Fibroblast of villous mesenchyme (primary cell): ENCODE measurements at places on chromosomes 5 and 9. TPM values are rescaled to one million over a fixed set of nuclear protein-coding genes. Genes with fewer than 3 reads are reported as not detected.

Gene CCDC152
- 0.86 and 0.97 TPM in 2 replicates for total RNA-seq

Gene C9
- under 0.01 TPM in 1 of 2 replicates, not detected in the other for total RNA-seq

Gene ANXA1
- total RNA-seq: 526 and 798 TPM in 2 replicates

Gene DOCK8
- total RNA-seq: 0.32 and 2.6 TPM in 2 replicates

Gene RAD17
- total RNA-seq: 21.3 and 27.2 TPM in 2 replicates

Gene CAVIN4
- total RNA-seq: 0.64 and 1.3 TPM in 2 replicates

Gene AK8
- 0.32 TPM in 1 of 2 replicates, not detected in the other for total RNA-seq

Gene NUP155
- total RNA-seq: 32.2 and 41.9 TPM in 2 replicates

Gene TLX3
- not detected in 2 replicates for total RNA-seq

Gene OCLN
- total RNA-seq: 0.43 and 0.64 TPM in 2 replicates

Gene GRXCR2
- total RNA-seq: not detected in 2 replicates

Gene PALM2AKAP2
- total RNA-seq: 24.5 and 31.5 TPM in 2 replicates

Gene PCDHGA11
- 11.0 and 15.5 TPM in 2 replicates for total RNA-seq

Gene FGD3
- total RNA-seq: under 0.01 TPM in 1 of 2 replicates, not detected in the other

Gene ENTPD2
- not detected in 2 replicates for total RNA-seq

Gene NTMT1
- total RNA-seq: 34.8 and 36.3 TPM in 2 replicates

Gene LCN9
- total RNA-seq: not detected in 2 replicates

Gene FRRS1L
- under 0.01 TPM in 1 of 2 replicates, not detected in the other for total RNA-seq

Gene PCDHA12
- total RNA-seq: under 0.01 TPM in 2 replicates

Gene GARIN3
- not detected in 2 replicates for total RNA-seq

Gene GIN1
- total RNA-seq: 4.2 and 7.8 TPM in 2 replicates

Gene DIPK1B
- under 0.01 and 0.43 TPM in 2 replicates for total RNA-seq

Gene SMIM15
- 38.0 and 39.3 TPM in 2 replicates for total RNA-seq

Gene CEL
- under 0.01 TPM in 2 replicates for total RNA-seq

Gene MCC
- 25.4 and 37.6 TPM in 2 replicates for total RNA-seq

Gene FRMPD1
- total RNA-seq: under 0.01 TPM in 1 of 2 replicates, not detected in the other

Gene EGFLAM
- 3.0 and 5.5 TPM in 2 replicates for total RNA-seq

Gene SPATA31D4
- not detected in 2 replicates for total RNA-seq

Gene ADAMTS16
- total RNA-seq: under 0.01 and 2.6 TPM in 2 replicates

Gene ANKS6
- 6.9 and 16.4 TPM in 2 replicates for total RNA-seq

Gene ADGRD2
- not detected in 2 replicates for total RNA-seq

Gene PTGR1
- 85.4 and 116 TPM in 2 replicates for total RNA-seq

Gene IFNB1
- total RNA-seq: not detected in 2 replicates

Gene NUTM2F
- total RNA-seq: not detected in 2 replicates

Gene C6
- total RNA-seq: not detected in 2 replicates

Gene NUTM2G
- total RNA-seq: not detected in 2 replicates

Gene DMRT3
- total RNA-seq: not detected in 2 replicates

Gene C8G
- 0.86 TPM in 1 of 2 replicates, not detected in the other for total RNA-seq

Gene MEF2C
- total RNA-seq: 8.1 and 16.0 TPM in 2 replicates

Gene CDX1
- under 0.01 and 0.64 TPM in 2 replicates for total RNA-seq

Gene PCDHAC1
- total RNA-seq: under 0.01 TPM in 2 replicates

Gene CYLC2
- not detected in 2 replicates for total RNA-seq

Gene SLC1A3
- 1.3 and 4.8 TPM in 2 replicates for total RNA-seq

Gene SNCAIP
- total RNA-seq: 19.0 and 32.5 TPM in 2 replicates

Gene DCTN4
- 48.3 and 66.1 TPM in 2 replicates for total RNA-seq

Gene FNBP1
- 41.9 and 45.1 TPM in 2 replicates for total RNA-seq

Gene LIFR
- total RNA-seq: 30.3 and 40.2 TPM in 2 replicates

Gene CTXN3
- not detected in 2 replicates for total RNA-seq

Gene RLN2
- total RNA-seq: 0.43 TPM in 1 of 2 replicates, not detected in the other

Gene IL9
- total RNA-seq: not detected in 2 replicates
